Activated T-helper 1 cell treated with Interleukin-2 at 50 U/mL for 16 hours (primary cell): ENCODE measurements at places on chromosomes 13 and 19.

DNA sequence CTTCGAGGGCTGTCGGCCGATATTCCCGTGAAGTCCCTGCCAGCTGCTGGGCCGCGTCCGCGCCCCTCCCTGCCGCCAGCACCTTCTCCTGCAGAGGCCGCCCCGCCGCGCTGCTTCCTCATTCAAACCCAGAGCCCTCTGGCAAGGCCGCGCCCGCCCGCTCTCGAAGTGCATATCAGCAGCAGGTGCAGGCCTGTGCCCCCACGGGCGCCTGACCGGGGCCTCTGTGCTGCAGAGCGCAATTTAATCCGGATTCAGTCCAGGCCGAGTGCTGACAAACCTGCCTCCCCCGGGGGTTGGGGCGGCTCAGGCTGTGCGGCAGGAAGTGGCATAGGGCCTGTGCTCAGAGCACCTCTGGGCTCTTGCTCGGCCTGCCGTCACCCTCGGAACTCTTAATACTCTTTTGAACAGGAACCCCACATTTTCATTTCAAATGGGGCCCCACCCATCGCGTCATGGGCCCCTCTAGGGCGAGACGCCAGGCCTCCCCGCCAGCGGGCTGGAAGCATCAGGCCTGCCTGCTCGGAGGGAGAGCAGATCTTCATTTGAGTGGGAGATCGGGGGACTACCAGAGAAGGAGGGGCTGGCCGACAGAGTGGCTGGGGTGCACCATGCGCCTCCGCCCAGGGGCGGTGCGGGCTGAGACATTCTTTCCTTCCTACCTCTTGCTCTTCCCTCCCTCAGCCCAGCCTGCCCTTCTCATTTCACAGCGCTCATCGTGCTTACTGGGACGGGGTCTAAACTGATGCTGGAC lies 125.7 kb downstream of the TNFRSF19 start:
- DNase-seq = peak; percentile 45

GRCh38 chr19:49781394-49781793 lies 14.6 kb downstream of the AP2A1 start:
- no peak for DNase-seq

- no peak for DNase-seq
Measured at GRCh38 chr19:48469934-48470680, 938 bp downstream of the CYTH2 start.

- DNase-seq = no peak
Measured at GRCh38 chr19:48158210-48158790, 11.8 kb downstream of the LIG1 start.

DNA sequence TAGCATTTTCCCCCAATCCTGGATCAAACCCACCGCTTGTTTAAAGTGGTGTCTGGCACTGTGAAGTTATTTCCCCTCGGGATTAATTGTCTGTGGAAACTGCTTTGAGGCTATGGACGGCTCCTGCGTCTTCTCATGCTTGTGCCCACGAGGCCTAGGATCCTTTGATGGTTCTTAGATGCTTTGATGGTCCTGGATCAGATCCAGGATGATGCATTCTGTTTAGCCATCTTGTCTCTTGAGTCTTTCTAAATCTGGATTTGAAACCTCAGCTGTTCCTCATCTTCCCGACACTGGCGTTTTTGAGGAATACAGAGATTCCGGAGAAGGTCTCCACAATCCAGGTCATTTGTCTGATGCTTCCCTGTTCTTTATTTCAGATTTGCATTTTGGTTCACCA lies 36.1 kb upstream of the USP29 start:
- no peak for DNase-seq

GRCh38 chr19:41755328-41755913 lies at the start of gene CEACAM6:
Gene CEACAM6 (plus strand): TSS chr19:41755530. CDS start chr19:41755639, 109 bp downstream.
- DNase-seq = no peak

DNA sequence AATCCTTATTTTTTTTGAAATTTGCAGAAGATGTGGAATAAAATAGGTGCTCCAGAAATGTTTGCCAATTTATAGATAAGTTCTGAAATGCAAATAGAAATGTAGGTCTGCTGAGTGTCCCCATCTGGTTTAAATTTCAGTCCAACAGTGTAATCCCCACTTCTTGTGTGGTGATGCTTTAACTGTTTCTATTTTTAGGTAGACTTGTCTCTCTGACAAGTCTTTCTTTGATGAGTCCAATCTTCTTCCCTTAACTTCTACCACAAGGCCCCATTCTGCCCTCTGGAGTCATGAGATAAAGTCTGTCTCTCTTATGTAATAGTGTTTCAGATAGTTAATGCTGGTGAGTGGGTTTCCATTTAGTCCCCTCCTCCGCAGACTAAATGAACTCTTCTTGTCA lies 390.4 kb downstream of the RFC3 start:
- DNase-seq = no peak

- DNase-seq = no peak
Measured at GRCh38 chr19:2477732-2478191, 1.8 kb downstream of the GADD45B start.

DNA sequence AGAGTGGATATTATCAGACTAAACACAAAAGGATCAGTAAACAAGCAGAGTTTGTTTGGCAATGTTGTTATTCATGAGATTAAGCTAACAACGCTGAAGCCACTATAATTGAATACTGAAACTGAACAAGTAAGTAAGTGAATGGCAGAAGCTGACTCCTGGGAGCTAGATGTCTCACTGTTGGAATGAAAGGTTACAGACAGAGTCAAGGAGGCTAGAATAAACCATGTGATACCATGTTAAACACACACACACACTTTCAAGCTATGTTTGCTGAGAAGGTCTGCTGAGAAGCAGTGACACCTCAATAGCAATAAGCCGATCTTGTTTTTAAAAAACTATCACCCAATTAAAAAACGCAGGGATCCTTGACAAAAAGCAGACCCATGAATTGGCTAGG lies 1609.4 kb upstream of the MIR17HG start:
- no peak for DNase-seq

GRCh38 chr13:75995966-75996365 lies 359.8 kb downstream of the LMO7 start:
- no peak for DNase-seq

DNA sequence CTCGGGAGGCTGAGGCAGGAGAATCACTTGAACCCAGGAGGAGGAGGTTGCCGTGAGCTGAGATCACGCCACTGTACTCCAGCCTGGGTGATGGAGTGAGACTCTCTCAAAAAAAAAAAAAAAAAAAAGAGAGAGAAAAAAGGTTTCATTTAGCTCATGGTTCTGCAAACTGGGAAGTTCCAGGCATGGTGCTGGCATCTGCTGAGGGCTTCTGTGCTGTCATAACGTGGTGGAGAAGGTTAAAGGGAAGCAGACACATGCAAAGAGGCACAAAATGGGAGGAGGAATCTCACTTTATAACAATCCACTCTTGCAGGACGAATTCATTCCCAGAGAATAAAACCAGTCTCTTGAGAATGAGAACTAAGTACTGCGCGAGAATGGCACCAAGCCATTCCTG lies 34.9 kb upstream of the SIAH3 start:
- no peak for DNase-seq

DNA sequence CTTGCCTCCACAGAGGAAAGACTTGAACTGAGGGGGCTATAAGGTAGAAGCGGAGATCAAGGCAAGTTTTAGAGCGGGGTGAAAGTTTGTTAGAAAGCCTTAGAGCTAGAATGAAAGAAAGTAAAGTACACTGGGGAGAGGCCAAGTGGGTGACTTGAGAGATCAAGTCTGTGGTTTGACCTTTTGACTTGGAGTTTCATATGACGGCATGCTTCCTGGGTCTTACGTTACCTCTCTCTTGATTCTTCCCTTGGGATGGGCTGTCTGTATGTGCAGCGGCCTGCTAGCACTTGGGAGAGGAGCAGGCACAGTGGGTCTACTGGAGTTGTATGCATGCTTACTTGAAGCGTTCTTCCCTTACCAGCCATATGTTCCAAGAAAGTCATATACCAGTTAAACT lies 1768.5 kb downstream of the PCDH9 start:
- DNase-seq = no peak

DNA sequence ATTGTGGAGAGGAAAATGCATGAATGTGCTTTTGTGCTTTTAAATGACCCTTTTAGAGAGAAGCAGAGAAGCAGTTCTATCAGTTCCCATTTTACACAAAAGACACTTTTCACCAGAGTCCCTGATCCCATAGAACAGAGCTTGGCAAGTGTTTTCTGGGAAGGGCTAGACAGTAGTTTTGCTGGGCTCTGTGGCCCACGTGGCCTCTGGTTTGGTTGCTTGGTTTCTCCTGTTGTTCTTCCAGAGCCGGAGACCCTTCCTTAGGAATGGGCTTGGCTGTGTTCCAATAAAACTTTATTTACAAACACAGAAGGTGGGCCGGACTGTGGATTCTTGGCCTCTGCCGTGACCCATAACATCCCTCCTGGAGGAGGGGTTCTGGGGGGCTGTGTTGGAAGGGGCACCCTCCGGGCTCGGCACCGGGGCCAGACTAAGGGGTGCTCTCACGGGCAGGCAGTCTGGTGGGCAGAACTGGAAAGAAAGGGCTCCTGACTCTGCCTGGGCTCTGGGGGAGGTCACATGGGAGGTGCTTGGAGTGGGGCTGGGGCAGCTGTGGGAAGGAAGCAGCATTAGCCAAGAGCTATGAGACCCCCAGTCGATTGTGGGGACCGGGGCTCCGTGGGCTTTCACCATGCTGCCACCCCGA lies 3.2 kb downstream of the SPPL2B start:
- DNase-seq = no peak
